CD4-positive, alpha-beta T cell treated with Interleukin-12 subunit alpha and Interleukin-12 subunit beta, for 1 hour (primary cell): ENCODE measurements at places on chromosomes 1 and 21.

DNA sequence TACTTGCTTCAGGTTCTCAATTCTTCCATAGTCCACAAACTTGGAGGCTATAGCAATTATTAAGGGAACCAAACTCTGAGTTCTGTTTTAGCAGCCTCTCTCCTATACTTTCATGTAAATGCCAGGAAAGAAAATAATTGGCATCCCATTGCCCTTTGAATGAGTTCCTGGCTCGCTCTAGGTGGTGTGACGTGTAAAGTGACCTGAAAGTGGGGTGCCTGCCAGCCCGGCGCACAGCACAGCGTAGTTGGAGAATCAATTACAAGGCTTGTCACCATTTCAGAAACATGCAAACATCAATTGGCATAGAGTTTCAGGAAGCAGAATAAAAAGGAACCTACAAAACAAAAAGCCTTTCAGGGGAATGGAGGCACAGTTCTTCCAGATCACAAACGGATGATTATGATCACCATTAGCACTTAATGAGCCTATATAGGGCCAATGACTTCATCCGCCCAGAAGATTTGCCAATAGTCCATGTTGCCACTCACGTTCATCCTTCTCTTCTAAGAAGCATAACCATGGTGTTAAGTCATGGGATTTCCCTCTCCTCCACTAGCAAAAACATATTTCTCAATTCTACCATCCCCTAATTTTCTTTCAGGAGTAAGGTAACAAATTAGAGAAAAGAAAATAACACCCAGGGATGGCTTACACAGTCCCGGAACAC lies 354.6 kb upstream of the ADGRL2 start:
- DNase-seq = no peak

DNA sequence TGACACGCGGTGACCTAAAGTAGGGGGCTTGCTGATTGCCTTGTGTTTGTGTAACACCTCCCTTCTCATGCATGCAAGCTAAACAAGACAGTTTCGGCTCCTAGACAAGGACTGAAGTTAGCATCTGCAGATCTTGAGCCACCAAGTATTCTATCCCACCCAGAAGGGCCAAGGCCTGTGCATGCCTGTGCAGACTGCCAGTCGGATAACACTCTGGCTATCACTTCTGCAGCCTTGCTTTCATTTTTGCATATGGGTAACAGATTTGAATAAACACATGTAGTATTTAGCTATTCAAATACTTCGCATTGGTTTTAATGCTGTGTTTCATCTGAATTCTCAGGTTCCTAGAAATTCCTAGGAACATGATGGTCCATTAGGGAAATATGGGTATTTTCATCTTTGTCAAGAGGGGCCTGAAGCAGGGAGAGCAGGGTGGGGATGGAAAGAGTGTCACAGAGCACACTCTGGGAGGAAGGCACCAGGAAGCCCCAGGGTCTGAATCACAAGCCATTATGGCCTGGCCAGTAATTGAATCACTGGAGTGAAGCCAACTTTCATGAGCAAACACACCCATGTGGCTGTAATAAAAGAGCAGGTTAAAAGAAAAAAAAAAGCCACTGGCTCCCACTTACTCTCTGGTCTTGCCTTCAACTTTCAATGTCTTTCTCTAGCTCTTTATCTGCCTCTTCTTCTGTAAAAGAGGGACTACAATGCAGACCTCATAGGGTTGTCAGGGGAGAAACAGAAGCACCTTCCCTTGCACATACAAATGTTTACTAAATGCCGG lies 28.3 kb downstream of the GADD45A start:
- no peak for DNase-seq

GRCh38 chr1:174258148-174258550 lies 98.8 kb downstream of the RABGAP1L start:
- DNase-seq = peak; percentile 54

- no peak for DNase-seq
Observed at GRCh38 chr1:88237058-88237457, 447.0 kb upstream of the PKN2 start.

GRCh38 chr1:45913183-45913683 lies 109.8 kb downstream of the MAST2 start:
- no peak for DNase-seq

- DNase-seq = no peak
Observed at GRCh38 chr1:2541619-2542245, 11.7 kb upstream of the HES5 start.

GRCh38 chr21:41783476-41784180 lies 16.8 kb upstream of the RIPK4 start:
- no peak for DNase-seq

DNA sequence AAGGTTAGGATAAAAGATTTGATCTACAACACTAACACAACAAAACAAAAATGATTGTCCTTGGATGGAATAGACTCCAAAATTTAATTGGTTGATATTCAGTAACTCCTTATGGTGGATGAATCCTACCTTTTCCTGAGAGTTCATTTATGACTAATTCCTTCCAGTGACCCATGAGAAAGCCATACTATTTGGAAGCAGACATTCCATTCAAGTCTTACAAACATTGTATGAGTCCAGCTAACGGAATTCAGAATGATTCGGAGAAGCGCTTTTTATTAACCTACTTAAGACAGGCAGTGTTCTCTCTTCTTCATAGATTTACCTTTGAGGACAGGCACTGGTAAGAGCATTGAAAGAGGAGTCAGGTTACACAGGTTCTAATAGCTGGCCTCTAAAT lies 155.6 kb upstream of the ZNF648 start:
- DNase-seq = no peak

GRCh38 chr1:182617734-182618351 lies 13.7 kb upstream of the RGS16 start:
- no peak for DNase-seq

DNA sequence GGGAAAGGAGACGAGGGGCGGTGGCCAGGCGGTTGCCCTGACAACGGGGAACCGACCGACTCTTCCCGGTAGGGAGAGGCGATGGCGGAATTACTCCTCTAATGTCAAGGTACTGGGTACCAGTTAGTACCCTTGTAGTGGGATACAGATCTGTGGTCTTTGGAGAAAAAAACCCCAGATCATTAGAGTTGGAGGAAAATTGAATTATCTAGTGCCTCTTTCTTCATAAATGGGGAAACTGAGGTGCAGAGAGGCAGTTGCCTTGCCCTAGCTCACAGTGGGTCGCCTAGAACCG lies 545 bp upstream of the PEF1 start:
- DNase-seq = no peak

DNA sequence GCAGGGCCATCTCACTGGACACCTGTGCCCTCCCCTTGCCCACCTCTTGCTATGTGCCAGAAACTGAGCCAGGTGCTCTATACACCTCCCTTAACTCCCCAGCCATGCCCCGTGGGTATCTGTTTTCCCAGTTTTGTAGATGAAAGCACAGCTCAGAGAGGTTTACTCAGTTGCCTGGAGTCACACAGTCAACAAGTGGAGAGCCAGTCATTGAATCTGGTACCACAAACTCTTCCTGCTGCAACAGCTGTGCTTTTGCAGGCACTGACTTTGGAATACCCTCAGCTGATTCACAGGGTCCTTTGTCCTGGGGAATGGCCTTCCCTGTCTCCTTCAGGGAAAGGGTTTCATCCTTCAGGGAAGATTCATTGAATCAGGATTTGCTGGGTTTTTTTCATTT lies 22.1 kb downstream of the PAX7 start:
- DNase-seq = no peak

GRCh38 chr1:181778640-181779260 lies 282.8 kb downstream of the ZNF648 start:
- DNase-seq = no peak

- DNase-seq = peak; percentile 82
Observed at GRCh38 chr1:1019122-1019999, 559 bp upstream of the AGRN start.

DNA sequence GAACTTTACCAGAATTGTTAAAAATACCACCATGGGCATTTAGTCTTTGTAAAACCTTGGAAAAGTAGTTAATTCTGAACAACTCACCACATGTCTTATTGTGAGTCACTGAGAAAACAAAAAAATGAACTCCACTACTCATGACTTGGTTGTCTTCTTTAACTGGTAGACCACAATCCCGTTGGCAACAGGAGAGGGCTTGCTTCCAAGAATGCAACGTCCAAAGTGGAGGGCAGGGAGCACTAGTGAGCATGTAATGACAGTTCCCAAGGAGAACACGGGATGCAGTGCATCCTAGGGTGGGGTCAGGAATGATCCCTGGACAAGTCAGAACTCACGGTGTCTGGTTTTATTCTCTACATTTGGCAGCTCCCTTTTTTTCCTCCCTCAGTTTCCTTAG lies 15.2 kb upstream of the HMCN1 start:
- no peak for DNase-seq

- DNase-seq = no peak
Observed at GRCh38 chr21:32710069-32710784, 17.6 kb downstream of the SYNJ1 start.

- DNase-seq = no peak
Observed at GRCh38 chr1:19495799-19496526, 10.6 kb upstream of the CAPZB start.

- no peak for DNase-seq
Observed at GRCh38 chr1:94993931-94994645, 67.2 kb upstream of the CNN3 start.

DNA sequence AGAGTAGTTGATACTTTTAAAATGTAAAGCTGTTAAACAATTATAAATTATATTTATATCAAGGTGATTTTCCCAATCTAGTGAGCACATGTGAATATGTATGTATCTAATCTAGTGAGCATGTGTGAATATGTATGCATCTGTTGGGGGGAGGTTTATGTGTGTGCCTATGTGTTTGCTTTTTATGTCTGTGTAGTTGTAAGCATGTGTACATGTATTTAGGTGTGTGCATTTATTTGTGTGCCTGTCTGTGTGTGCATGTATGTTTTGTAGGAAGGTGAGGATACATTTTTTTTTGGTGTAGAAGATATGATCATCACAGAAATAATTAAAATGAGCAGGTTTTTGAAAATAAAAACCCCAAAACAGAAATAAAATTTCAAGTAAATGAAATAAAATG lies 318.9 kb upstream of the CHRM3 start:
- DNase-seq = no peak

GRCh38 chr21:42400525-42400924 lies 3.2 kb upstream of the UBASH3A start:
- DNase-seq = no peak

DNA sequence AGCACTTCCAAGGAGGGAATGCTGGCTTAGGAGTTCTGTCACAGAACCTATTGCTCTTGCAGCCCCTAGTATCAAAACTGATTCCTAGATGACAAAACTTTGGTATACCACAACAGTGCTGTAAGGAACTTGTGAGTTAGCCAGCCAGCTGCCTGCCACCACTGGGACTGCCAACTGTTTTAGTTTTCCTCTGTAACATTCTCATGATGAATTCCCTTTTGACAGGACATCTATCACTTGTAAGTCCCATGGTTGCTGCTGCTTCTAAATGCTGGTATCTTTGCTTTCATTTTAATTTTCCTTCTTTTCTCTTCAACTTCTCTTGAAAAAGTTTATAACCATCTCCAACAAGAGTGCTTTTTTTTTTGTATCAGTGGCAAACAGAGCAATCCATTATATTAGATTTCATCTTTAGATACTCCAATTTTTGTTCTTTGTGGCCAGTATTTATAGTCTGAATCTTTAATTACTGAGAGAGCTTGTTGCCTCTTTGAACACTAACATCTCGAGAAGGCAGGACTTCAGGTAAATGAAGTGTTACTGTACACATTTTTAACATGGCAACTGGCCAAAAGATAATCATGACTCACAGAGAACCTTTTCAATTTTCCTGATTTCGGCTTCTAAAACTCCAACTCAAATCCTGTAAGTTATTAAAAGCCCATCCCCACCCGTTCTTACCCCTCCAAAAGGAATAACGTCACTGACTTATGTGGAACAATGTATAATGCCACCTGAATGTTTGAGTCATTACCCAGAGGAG lies 19.8 kb downstream of the DBT start:
- no peak for DNase-seq

DNA sequence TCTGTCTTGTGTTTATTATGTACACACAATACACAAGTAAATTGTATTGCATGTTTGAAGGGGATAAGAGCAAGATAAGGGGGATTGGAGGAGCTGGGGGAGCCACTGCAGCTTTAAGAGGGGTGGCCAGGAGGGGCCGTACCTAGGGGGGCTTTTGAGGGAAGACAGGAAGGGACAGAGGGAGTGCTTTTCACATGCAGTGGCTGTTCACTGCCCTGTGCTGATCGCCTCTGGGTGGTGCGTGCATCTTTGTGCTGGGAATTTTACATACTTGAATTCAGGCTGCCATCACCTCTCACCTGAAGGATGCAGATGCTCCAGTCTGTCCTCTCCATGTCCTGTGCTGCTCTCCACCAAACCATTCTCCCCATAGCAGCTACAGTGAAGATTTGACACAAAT lies 179.5 kb downstream of the PTPRU start:
- no peak for DNase-seq

DNA sequence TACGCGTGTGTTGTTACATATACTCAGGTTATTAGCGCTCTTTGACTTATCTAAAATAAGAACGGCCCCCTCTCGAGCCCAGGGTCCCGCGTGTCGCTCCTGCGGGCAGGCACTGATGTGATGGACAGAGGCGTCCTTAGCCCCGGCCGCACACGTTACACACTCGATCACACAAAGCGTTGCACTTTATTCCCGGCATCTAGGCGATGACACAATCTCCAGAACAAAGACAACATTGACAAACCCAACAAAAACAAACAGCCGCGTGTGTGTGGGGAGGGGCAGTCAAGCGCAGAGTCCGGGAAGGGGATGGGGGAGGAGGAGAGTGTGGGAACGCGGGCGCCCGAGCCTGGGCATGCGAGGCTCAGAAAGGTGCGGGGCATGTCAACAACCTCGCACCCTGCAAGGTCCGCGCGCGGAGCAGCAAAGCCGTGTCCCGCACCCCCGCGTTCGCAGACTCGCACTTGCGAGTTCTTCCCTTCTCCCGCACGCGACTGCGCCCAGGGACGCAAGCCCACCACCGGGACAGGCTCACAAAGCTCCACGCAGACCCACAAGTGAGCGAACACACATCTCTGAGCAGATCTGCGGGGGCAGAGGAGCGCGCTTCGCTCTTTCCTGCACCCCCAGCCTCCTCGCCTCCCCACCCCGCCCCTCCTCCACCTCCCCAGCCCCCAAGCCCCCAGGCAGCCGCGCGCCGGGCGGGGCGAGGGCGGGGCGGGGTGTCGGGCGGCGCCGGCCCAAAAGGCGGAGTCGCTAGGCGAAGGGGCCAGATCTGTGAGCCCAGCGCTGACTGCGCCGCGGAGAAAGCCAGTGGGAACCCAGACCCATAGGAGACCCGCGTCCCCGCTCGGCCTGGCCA lies at the start of gene EFNA1:
TSS of gene EFNA1 (plus strand) at position 772 of the 862 bp plus-strand sequence. CDS start 102 bp downstream, outside the sequence.
- DNase-seq = peak; percentile 52
